Spleen (tissue), 13 donors: ENCODE measurements at places on chromosomes 16 and 17. TPM values are rescaled to one million over a fixed set of nuclear protein-coding genes. Genes with fewer than 3 reads are reported as not detected.

DNA sequence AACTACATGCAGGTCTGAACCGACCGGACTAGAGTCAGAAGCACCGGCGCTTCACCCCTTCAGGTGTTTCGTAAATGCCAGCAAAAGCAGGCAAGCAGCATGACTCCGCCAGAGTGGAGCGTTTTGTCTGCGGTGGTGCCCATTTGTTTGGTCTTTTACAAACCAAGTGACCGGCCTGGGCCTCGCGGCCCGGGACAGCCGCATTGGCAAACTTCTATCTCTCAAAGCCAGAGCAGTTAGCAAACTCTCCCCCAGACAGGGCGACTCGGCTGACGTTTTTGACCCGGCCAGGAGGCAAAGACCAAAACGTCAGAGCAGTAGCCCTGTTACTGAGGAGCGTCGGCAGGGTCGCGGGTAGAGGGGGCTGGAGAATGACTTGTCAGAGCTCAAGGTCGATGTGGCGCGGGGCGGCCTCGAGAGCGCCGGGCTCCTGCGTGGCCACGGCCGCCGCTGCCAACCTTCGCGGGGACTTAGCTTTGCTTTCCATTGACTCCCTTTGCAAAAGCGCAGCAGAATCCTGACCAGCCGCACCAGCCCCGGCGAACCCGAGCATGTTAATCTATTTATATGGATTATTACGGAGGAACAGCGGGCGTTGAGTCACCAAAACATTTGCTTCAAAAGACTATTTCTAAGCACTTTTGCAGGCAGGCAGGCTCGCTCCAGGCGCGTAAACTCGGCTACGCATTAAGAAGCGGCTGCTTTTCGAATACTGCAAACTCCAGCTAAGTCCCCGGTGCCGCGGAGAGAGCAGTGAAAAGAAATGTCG lies 763 bp upstream of the SOX9 start:
- DNase-seq, result no peak
- no peaks in the 10 kb centered on the region for H3K36me3 ChIP-seq
- peaks cover 5% of the 10 kb centered on the region for H3K4me1 ChIP-seq
- no peak overlapping the region for H3K27ac ChIP-seq
- no peak overlapping the region for H3K4me3 ChIP-seq
- peaks cover 12% of the 10 kb centered on the region for H3K27me3 ChIP-seq

Gene SMIM36
- total RNA-seq, result not detected

Gene HSF4
- 38.9 TPM for total RNA-seq

GRCh38 chr16:11499295-11500089 lies 87.2 kb downstream of the LITAF start:
- H3K36me3 ChIP-seq, result no peaks in the 10 kb centered on the region
- no peaks in the 10 kb centered on the region for H3K27me3 ChIP-seq

Gene SKAP1
- 20.8 TPM for total RNA-seq

GRCh38 chr16:85675251-85675874 lies 13.4 kb downstream of the GINS2 start:
- no peak for DNase-seq
- no peak overlapping the region for H3K27ac ChIP-seq
- no peak overlapping the region for H3K4me3 ChIP-seq
- H3K4me1 ChIP-seq, result peaks cover 37% of the 10 kb centered on the region
- H3K27me3 ChIP-seq, result no peaks in the 10 kb centered on the region
- H3K36me3 ChIP-seq, result peaks cover 64% of the 10 kb centered on the region

DNA sequence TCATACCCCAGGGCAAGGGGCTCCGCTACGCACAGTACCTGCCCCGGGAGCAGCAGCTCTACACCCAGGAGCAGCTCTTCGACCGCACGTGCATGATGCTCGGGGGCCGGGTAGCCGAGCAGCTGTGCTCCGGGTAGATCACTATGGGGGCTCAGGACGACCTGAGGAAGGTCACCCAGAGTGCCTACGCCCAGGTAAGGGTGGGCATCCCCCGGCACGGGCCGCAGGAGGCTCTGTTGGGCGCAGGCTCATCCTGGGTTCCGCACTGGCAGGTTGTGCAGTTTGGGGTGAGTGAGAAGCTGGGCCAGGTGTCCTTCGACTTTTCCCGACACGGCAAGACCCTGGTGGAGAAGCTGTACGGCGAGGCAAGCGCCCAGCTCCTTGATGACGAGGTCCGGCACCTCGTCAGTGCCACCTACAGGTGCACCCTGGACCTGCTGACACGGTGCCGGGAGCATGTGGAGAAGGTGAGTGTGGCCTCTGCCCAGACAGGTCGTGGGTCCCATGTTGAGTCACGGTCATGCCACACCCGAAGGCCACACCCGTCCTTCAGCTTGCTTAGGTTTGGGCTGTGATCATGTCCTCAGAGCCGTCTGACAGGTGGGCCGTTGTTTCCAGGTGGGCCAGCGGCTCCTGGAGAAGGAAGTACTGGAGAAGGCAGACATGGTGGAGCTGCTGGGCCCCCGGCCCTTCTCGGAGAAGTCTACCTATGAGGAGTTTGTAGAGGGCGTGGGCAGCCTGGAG lies 19.3 kb downstream of the DBNDD1 start:
- no peak overlapping the region for H3K4me3 ChIP-seq
- H3K27me3 ChIP-seq, result no peaks in the 10 kb centered on the region
- H3K27ac ChIP-seq, result no peak overlapping the region
- no peaks in the 10 kb centered on the region for H3K36me3 ChIP-seq

Gene PPP1R1B
- total RNA-seq, result not detected

Gene COX11
- 37.1 TPM for total RNA-seq
